D341Med (cell line): ENCODE measurements at places on chromosomes 16 and 17.

DNA sequence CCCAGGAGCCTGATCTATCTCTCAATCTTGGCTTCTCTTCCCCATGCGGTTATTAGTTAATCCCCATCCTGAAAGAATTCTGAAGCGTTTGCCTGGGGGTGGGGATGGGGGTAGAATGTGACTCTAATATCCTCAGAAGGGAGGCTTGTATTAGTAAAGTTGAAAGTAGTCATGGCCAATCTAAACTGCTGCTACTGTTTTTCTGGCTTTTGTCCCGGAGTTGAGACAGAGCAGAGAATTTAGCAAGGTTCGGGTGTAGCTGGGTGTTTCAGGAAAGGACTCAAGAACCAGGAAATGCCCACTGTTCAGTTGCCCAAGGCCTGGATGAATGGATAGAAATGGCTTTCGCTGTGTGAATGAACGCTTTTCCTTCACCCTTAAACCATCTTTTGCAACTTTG is 17.6 kb upstream of the ITGAM start:
- no peak for DNase-seq

- no peak for DNase-seq
Measured at GRCh38 chr16:28902909-28903308, 22.1 kb downstream of the RABEP2 start.

GRCh38 chr16:59950431-59950830 is 1216.3 kb upstream of the GOT2 start:
- no peak for DNase-seq

DNA sequence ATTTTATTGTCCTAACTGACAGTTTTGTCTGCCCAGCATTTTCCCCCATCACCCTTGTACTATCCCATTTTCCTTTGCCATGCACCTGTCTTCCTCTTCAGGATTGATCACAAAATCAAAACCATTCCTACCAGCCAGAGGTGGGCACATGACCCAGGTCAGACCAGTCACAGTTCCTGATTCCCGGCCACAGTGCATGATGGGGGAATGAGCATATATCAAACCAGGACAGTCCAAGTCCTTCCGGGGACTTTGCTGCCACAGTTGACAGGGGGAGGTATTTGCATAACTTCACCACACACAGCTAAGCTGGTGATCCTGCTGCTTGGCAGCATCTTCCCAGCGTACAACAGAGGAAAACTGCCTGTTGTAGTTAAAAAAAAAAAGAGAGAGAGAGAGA is 493.9 kb downstream of the WWOX start:
- no peak for DNase-seq

GRCh38 chr16:85826686-85827247 is 27.3 kb downstream of the COX4I1 start:
- DNase-seq, result no peak

- DNase-seq, result no peak
Measured at GRCh38 chr16:53043986-53044601, 8.6 kb downstream of the CHD9NB start.

DNA sequence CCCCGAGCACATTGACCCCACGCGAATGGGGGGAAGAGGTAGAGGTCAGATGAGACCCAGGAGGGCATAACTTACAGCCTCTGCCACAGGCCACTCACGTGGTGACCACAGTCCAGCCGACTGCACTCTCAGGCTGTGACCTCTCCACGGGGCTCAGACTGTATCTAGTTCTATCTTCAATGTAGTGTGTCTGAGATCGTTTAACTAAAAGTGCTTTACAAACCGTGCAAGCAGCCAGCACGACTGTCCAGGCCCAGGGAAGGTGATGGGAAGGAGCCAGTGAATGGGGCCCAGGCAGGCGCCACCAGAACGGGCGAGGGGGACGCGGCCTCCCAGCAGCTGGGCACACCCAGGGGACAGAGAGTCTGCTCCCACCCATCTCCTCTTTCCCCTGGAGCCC is 108.6 kb downstream of the ANKRD11 start:
- DNase-seq, result no peak

DNA sequence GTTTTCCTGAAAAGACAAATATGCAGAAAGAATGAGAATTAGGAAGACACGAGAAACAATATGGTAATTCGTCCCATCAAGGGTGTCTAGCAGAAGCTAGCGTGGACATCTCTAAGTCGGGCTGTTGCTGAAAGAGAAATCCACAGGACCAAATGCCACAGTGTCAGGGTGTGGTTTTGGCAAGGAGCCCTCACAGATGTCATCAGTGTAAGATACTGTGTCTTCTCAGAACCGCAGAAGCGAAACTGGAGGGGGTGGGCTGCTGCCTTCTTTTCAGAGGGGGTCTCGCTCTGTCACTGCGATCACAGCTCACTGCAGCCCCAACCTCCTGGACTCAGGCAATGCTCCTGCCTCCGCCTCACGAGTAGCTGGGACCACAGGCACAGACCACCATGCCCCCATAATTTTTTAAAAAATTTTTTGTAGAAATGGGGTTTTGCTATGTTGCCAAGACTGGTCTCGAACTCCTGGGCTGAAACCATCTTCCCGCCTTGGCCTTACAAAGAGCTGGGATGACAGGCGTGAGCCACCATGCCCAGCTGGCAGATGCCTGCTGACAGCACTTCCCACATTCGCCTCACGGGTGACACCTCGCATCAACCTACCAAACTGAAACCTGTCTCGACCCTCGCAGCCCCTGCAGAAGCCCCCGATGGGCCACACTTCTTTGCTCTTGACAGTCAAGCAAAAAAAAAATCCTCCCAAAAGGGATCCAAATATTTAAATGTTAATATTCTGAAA is 26.2 kb downstream of the TRAP1 start:
- no peak for DNase-seq
